DND-41 (cell line): ENCODE measurements at places on chromosomes 3 and 15.
A peak's percentile ranks its signal among the peaks of the same experiment; 100 is the strongest.

DNA sequence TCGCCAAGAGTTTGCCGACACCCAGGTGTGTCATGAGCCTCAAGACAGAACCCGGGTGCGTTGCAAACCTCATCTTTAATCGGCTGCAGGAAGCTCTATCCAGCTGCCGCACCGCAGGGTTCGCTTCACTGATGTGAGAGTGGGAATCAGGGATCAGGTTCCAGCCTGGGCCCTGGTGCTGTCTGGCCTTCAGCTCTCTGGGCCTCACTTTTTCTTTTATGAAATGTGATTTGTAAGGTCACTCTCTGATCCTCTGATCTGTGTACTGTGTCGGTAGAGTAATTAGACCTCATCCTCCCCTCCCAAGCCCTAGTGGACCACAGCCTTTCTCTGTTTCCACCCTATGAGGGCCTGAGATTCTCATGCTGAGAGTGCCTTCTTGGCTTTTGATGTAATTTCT lies 202.8 kb upstream of the UBE2E1 start:
- no peak for DNase-seq

- no peak for DNase-seq
Measured at GRCh38 chr3:124802061-124802698, 71.9 kb downstream of the UMPS start.

GRCh38 chr15:65339920-65340319 lies 35.4 kb downstream of the RNU5B-1 start:
- DNase-seq, result no peak

DNA sequence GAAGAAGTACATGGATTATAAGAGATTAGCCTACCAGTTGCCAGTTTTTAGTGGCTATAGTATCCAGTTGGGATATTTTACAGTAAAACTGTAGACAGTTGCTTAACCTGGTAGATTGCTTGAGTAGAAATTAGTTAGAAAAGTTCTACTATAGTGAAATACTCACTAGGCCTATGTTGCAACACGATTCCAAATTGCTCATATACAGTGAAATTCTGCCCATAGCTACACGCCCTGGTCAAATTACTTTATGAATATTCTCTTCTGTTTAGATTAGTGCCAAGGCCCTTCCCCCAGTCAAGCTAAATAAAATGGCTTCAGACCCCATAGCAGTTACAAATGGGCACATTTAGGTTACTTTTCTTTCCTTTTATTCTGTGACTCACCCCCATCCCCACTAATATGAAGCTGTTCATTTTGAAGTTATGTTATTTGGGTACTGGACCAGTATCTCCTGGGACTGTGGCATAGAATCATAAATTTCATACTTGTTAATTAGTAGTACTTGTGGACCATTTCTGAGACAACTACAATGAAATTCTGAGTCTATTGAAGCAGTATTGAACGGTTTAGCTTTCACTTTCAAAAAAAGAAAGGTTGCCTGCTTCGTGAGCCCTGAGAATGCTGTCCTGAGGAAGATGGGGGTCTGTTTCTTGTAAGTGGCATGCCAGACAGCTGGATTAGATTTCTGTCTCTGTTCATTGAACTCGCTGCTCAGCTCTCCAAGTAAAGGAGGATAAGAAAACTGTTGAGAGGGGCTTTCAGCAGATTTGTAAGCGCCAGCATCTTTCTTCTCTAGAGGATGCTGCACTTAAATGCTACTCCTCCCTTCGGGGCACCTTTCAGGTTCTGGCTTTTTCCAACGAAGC lies 65.8 kb upstream of the CFAP20DC start:
- no peak for DNase-seq

GRCh38 chr3:126666658-126667528 lies 12.0 kb upstream of the TXNRD3 start:
- DNase-seq, result no peak

- DNase-seq, result no peak
Measured at GRCh38 chr3:38630606-38631005, 18.9 kb downstream of the SCN5A start.

GRCh38 chr3:155712008-155712407 lies 32.9 kb downstream of the PLCH1 start:
- DNase-seq, result no peak

- no peak for DNase-seq
Measured at GRCh38 chr3:43215663-43216275, 70.6 kb upstream of the SNRK start.

- peak; percentile 22 for DNase-seq
Measured at GRCh38 chr3:189262746-189263145, 91.0 kb downstream of the TPRG1 start.

DNA sequence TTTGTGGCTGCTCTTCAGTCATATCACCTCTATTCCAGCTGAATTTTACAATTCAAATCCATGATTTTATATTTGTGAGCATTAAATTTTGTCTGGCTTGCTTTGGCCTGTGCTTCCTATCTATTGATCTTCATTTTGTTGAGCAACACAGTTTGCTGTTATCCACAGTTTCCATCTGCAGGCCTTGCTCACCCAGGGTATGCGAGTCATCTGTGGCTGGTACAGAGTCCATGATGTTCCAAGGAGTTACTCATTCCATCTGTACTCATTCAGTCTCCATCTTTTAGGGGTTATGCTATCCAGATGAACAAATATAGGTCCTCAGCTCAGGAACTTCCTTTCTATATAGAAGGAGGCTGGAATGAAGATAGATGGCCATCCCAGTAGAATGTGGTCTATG lies 70.1 kb upstream of the CCK start:
- no peak for DNase-seq

DNA sequence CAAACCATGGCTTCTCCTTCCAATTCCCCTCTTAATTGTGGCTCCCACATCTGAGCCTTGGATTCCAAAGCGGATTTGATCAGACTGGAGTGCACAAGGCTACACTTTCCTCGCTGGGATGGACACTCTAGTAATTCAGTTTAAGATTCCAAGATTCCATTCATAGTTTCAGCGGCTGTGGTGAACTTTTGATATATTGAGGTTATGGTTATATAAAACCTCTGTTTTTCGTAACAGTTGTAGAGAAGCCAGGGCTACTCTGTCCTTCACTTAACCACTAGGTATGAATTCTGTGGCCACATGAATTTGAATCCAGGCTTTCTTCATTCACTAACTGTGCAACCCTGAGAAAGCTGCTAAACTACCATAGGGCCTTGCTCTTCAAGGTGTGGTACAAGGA lies 67.9 kb upstream of the KY start:
- DNase-seq, result no peak

GRCh38 chr3:24773798-24774197 lies 279.1 kb upstream of the THRB start:
- DNase-seq, result peak; percentile 46

GRCh38 chr3:148077318-148077923 lies 620.3 kb upstream of the AGTR1 start:
- DNase-seq, result no peak
